NCI-H510A treated with DMSO at 0.1 percent for 48 hours (cell line): ENCODE measurements at places on chromosomes 5 and 9.
A peak's percentile ranks its signal among the peaks of the same experiment; 100 is the strongest.

DNA sequence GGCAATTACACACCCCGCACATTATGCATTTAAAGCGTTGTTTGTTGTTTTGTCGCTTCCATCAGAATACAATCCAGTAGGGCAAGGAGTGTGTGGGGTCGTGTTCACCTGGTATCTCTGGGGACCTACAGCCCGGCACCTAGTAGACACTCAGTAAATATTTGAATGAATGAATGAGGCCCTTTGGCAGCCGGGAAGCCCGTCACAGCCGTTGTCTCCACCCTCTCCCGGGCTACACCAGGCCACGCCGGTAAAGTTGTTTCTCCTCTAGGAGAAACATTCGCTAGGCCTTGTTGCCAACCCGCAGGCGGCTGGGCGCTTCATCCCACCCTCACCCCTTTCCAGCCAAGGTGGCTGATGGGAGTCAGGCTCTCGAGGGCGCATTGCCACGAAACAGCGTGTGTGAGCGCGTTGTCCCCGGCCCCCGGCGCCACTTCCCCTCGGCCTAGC, 876 bp upstream of the JAK2 start:
- DNase-seq: peak; percentile 48

GRCh38 chr9:70861376-70861775, 260.0 kb downstream of the TRPM3 start:
- DNase-seq: no peak

DNA sequence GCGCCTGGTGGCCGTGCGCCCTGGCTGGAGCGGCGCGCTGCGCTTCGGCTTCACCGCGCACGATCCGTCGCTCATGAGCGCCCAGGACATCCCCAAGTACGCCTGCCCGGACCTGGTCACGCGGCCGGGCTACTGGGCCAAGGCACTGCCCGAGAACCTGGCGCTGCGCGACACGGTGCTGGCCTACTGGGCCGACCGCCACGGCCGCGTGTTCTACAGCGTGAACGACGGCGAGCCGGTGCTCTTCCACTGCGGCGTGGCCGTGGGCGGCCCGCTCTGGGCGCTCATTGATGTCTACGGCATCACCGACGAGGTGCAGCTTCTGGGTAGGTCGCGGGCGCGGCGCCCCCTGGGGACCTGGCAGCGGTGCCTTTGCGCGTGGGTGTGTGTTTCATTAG, 28.9 kb downstream of the NEURL1B start:
- no peak for DNase-seq

- peak; percentile 99 for DNase-seq
Observed at GRCh38 chr5:151252762-151253604, at the start of gene GM2A. TSS of gene GM2A (plus strand) at chr5:151253185. CDS start at chr5:151253217, 32 bp downstream.

- no peak for DNase-seq
Observed at GRCh38 chr9:130885484-130886375, 10.9 kb downstream of the QRFP start.

DNA sequence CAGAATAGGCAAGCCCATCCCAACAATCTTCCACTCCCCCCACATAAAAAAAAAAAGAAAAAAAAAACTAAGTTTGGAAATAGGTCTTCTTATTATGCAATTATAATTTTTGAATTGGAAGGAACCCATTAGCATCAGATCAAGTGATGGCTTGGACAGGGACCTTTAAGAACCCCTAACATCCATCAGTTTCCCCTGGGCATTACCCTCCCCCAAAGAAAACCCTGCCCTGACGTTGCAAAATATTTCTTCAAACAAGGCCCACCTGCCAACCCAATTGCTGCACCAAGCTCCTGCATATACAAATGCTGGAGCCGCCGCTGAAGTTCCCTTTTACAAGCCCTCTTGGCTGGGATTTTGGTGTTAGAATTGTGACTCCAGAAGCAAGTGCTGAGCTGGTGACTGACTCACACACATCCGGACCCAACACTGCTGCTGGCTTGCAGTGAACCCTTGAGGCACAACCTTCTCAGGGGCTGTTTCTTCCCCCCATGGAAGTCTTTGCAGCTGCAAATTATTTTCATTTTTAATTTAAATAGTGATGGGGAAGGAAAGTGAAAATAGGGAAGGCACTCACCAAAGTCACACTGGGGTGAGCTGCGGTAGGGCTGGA, 56.1 kb upstream of the AFAP1L1 start:
- no peak for DNase-seq

DNA sequence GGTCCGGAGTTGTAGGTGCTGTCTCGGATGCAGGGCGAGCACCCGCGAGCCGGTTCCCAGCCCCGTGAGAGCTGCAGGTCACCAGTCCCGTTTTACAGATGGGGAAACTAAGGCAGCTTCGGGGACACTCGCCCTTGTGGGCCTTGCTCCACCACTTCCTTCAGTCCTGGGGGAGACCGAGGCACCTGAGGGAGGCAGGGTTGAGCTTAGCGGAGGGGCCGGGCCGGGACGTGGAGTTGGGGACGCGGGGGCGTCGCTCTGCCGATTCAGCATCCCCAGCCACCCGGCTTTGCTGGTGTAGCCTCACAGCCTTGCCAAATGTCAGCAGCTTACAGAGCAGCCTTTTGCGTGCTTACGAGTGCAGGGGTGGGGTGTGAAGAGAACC, 530 bp downstream of the BBLN start:
- DNase-seq: no peak

DNA sequence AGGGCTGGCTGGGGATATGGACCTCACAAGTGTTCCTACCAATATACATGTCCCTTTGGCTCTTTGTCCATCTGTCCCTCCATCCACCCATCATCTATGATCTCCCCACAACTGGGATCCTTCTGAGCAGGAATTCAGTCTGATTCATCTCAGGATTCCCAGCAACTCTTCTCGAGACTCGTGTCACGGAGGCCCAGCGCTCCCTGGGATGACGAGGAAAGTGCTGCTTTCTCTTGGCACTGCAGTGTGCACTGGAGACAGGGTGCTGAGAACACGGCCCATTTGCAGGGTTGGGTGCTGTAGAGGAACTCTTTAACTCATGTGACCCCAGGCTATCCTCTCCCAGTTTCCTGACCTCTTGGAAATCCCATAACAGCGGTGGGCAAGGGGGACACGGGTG, 72.9 kb downstream of the ANGPTL2 start:
- DNase-seq: no peak

DNA sequence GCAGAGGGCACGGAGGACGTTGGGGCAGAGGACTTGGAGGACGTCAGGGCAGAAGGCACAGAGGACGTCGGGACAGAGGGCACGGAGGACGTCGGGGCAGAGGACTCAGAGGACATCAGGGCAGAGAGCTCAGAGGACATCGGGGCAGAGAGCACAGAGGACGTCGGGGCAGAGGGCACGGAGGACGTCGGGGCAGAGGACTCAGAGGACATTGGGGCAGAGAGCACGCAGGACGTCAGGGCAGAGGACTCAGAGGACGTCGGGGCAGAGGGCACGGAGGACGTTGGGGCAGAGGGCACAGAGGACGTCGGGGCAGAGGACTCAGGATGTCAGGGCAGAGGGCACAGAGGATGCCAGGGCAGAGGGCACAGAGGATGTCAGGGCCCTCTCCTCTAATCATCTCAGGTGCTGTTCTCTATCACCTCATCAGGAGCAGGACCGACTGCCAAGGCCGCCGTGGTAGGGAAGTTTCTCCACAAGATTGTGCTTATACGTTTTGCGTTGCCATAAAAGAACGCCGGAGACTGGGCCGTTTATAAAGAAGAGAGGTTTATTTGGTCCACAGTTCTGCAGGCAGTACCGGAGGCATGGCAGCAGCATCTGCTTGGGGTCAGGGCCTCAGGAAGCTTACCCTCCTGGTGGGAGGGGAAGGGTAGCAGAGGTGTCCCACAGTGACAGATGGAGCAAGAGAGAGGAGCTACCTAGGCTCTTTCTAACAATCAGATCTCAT, 29.4 kb upstream of the ADAMTS2 start:
- DNase-seq: no peak

DNA sequence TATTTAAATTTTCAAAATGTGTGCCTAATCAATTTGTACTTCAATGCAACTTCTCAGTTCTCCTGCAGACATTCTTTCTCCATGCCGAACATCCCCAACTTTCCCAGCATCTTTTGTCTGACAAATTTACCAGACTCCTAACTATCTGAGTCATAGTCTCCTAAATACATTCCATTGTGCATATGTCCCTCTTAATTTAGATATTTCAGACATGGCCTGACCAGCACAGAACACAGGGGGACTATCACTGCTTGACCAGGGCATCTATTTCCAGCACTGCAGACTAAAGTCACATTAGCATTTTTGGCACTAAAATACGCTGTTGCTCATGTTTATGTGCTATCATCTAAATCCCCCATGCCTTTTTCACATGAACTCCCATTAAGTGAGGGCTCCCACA, 71.9 kb downstream of the ITGA1 start:
- DNase-seq: no peak

DNA sequence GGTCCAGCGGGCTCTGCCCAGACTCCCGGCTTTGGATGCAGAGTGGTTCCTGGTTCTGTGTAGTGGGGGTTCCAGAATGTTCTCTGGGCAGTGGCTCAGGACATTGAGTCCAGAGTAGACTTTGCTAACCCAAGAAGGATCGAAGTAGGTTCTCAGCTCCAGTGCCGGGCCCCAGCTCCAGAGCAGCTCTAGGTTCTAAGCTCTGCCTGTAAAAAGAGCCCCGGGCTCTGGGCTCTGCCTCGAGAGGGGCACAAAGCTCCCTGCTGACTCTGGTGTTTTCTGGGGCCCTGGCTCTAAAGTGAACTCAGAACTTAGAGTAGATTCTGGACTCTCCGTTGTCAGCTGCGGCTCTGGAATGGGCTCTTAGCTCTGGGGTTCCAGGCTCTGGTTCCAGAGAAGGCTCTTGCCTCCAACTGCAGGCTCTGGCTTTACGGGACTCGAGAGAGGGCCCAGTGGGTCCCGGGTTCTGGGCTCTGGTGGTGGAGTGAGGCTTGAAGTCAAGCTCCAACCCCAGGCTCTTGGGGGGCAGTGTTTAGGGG, 414 bp downstream of the WDR38 start:
- no peak for DNase-seq

GRCh38 chr9:131279863-131280570, 3.7 kb upstream of the FAM78A start:
- DNase-seq: no peak

DNA sequence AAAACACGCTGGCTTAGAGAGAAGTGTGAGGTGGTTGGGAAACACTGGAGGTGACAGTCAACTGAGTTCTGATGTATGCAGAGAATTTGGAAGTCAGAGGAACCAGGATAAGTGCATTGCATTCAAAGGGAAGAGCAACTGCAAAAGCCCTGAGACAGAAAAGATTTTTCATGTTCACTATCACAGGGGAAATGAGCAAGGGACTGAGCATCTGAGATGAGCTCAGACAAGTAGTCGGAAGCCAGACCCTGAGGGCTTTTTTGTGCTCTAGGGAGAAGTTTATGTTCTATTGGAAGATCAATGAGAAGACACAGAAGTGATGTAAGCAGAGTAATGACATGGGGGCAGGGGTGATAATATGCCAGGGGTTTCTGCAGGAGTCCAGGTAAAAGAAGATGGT, 97.5 kb downstream of the HTR4 start:
- no peak for DNase-seq

GRCh38 chr9:86034863-86035734, 64.3 kb downstream of the GOLM1 start:
- DNase-seq: peak; percentile 10

DNA sequence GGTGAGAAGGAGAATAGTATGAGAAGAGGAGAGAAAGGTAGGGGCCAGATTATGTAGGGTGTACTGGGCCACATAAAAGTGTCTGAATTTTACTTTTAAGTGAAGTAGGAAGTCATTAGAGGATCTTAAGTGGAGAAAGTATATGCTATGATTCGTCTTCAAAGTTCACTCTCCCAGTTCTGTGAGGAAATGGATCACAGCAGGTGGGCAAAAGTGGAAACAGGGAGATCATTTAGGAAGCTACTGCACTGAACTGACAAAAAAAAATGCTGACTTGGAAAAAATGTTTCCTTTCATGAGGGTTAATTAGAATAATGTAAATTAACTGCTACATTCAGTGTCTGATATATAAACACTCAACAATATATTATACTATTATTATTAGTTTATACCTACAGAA, 2.4 kb downstream of the KIF24 start:
- no peak for DNase-seq
